ENCODE measurements at places on chromosomes 5 and 9. TPM values are rescaled to one million over a fixed set of nuclear protein-coding genes. Genes with fewer than 3 reads are reported as not detected.

GRCh38 chr9:750249-750967 lies 91.1 kb upstream of the DMRT1 start:
- no peak for DNase-seq

CDKN2B-AS1 gene
- total RNA-seq: not detected

DNA sequence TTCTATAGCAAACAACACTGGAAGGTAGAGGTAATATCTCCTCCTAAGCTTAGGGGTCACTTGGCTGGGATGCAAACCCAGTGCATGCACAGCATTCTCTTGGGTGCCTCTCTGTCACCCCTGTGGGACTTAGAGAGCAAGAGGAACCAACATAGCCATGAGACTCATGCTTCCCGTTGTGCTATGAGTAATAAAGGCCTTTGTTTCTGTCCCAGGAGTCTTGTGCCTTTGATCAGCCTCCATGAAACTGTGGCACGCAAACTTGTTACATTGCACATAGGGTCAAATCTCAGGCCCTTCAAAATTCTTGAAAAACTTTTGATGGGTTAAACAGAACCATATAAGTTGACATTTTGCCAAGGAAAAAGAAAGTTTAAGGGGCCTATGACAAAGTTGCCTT lies 272.8 kb downstream of the TAF11L14 start:
- DNase-seq: no peak

GRCh38 chr5:139676951-139677735 lies 29.0 kb downstream of the CXXC5 start:
- DNase-seq: no peak

- no peak for DNase-seq
Observed at GRCh38 chr9:117672369-117672768, 31.8 kb upstream of the TLR4 start.
